ENCODE measurements at places on chromosomes 16 and 17.

- DNase-seq = no peak
These were observed 143.1 kb upstream of the CHMP6 start for GRCh38 chr17:80848449-80849102.

GRCh38 chr17:78689029-78689428 is 93.0 kb downstream of the CYTH1 start:
- no peak for DNase-seq

DNA sequence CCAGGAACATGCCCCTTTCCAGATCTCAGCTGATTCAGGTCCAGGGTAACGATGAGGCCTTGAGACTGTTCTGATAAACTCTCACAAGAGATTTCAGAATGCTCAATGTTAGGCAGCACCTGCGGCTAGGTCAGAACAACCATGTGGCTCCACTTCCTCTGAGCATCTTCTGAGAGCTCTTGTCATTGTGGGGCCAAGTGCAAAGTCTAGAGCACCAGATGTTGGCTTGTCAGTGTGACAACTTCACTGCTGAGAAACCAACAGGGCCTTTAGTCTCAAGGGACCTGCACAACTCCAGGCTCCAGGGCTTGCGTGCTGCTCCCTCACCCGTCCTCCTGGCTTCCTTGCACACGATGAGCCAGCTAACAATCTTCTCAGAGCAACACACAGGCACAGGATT is 29.0 kb downstream of the FCSK start:
- no peak for DNase-seq

DNA sequence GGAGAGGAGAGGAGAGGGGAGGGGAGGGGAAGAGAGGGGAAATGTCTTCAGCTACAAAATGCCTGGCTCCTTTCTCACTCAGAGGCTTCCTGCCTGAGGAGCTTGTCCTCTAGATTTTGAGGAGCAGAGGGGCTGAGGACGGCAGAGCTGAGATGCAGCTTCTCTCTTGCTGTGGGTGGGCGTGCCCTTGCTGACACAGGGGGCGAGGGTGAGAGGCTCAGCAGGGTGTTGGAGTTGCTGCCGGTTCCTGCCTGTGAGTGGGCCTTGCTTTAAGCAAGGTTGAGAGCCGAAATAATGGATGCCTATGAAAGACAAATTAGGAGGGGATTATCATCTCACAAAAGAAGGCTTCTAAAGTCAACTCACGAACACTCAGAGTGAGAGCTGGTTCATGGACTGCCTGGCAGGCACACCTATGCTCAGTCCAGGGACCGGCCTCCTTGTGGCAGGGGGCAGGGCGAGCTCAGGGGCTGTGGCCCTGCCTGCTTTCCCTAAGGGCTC is 215.6 kb downstream of the MSI2 start:
- DNase-seq = no peak

DNA sequence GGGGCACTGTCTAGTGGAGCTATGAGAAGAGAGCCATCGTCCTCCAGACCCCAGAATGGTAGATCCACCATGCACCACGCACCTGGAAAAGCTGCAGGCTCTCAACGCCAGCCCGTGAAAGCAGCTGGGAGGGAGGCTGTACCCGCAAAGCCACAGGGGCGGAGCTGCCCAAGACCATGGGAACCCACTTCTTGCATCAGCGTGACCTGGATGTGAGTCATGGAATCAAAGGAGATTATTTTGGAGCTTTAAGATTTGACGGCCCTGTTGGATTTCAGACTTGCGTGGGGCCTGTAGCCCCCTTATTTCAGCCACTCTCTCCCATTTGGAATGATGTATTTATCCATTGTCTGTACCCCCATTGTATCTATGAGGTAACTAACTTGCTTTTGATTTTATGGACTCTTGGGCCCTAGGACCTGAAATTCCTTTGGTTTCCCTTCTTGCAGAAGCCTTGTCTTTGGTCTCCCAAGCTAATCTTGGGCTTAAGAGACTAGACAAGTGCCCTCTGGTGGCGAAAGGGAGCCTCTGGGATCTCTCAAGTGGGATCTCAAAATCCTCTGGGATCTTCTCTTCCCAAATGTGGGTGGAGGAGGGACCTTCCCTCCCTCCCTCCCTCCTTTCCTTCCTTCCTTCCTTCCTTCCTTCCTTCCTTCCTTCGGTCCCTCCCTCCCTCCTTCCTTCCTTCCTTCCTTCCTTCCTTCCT is 58.2 kb upstream of the HAPSTR1 start:
- no peak for DNase-seq

DNA sequence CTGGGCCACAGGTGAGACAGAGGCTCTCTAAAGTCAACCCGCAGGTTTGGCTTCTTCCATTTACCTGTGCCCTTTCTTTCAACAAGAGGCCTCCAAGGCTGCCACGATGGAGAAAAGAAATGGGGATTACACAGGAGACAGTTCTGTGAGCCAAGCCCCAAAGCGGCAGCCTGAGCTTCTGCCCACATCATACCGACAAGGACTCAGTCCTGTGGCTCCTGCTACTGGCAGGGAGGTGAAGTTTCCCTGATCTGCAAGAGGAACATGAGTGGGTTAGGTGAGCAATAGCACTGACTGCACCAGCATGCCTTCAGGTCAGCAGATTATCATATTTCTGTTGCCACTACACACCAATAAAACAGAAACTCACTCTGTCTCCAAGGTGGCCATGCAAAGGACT is 800.0 kb downstream of the KCNJ18 start:
- DNase-seq = no peak

DNA sequence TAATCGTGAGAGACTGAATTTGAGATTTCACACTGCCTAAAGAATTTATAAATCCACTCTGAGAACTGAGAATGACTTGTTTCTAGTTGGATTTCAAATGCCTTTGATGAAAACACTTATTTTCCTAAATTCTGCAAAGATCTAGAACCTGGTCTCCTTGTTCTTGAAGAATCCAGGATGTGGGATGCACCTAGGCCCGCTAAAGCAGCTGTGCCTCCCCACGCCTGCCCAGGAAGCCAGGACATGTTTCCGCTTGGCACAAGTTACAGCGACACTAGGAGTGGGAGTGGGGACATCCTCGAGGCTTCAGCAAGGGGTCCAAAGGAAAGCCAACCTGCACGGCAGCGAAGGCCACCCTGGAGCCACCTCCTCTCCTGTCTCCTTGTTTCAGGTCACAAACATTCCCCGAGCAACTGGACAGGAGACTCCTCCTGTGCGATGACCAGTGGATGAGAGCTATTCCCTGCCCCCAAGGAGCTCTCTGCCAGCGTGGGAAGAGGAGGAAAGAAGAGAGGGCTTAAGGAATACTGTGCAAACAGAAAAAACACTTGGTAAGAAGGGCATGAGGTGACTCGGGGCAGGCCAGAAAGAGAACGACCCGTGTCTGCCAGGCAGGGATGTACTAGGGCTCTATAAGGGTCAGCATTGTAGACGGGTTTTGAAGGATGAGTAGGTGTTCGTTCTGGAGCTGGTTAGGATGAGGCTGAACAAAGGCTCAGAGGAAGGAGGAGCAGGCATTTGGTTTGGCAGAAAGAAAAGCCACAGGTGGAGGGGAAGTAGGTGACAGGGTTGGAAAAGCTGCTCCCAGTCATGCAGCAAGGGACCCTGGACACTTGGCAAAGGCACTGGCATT is 11.1 kb downstream of the VAC14 start:
- DNase-seq = no peak

- DNase-seq = no peak
These were observed 32.7 kb downstream of the CDK5RAP3 start for GRCh38 chr17:48003417-48004151.

DNA sequence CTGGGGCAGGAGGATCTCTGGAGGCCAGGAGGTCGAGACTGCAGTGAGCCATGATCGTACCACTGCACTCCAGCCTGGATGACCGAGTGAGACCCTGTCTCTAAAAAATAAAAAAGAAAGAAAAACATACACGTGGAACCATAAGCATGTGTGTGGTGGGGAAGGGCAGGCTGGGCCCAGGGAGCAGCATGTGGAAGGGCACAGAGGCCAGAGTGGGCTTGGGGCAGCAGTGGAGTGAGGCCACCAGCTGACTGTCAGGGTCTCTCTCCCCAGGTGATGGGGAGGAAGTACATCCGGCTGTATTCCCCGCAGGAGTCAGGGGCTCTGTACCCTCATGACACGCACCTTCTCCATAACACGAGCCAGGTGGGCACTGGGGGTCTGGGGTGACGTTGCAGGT is 16.8 kb downstream of the KDM8 start:
- DNase-seq = no peak

GRCh38 chr17:43583332-43583731 is 37.2 kb upstream of the ETV4 start:
- DNase-seq = no peak

DNA sequence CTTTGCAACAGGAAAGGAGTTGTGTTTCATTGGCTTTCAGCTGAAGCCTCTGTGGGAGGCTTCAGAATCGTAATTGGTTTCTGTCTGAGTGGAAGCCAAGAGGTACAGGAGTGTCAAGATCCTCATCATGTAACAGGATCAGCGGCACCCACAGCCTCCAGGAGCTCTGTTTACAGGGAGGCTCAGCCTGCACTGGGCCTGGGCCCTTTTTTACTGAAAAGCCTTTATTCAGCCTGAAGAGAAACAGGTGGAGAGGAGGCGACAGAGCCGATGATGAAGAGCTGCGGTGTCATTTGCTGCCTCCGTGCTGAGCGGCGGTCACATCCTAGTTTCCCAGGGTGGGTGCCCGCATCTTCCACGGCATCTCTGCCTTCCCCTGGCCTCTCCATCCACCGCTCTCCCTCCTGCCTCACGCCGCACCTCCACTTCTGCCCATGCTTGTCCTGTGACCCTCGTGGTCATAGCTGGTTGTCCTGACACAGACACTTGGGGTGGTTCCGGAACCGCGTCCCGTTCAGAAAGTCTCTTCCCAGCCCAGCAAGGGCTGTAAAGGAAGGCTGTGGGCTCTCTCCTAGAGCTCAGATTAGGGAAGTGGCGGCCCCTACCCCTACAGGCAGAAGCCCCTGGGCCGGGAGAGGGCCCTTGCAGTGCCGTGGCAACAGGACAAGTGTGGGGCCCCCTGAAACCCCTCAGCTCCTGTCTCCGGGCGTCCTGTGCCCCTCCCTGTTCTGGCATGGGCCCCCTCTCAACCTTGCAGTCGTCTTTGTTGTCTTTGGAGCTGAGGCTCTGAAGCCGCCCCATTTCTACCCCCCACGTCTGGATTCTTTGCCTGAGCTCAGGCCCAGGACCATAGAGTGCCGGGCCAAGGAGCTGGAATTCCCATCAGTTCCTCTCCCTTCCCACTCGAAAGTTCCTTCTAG is 53.9 kb upstream of the CHMP6 start:
- DNase-seq = no peak

DNA sequence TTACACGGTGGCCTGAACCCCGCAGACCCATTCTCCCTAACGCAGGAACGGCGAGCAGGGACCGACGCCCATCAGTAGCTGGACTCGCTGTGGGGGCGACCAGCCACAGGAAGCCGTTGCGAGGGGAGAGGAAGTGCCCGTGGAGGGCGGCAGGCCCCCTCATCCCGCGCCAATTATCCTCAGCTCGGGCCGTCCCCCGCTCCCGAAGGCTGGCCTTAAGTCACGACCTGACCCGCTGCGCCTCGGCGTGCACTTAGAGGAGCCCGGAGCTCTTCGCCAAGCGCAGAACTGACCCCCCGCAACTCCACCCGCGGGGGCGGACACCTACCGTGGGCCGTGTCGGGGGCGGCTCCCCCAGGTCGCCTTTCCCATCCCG is 401 bp downstream of the ARL16 start:
- no peak for DNase-seq

GRCh38 chr17:17931159-17931558 is 41.0 kb downstream of the TOM1L2 start:
- no peak for DNase-seq

- DNase-seq = no peak
These were observed 3.7 kb downstream of the PIK3R5 start for GRCh38 chr17:8961829-8962228.
